Adrenal gland (tissue), 19 donors: ENCODE measurements at places on chromosomes 12 and 14. TPM values are rescaled to one million over a fixed set of nuclear protein-coding genes. Genes with fewer than 3 reads are reported as not detected.

TMEM233 gene
- 1.0 TPM for total RNA-seq

GRCh38 chr14:48665077-48665784, 920.9 kb downstream of the RPS29 start:
- DNase-seq, result no peak

DNA sequence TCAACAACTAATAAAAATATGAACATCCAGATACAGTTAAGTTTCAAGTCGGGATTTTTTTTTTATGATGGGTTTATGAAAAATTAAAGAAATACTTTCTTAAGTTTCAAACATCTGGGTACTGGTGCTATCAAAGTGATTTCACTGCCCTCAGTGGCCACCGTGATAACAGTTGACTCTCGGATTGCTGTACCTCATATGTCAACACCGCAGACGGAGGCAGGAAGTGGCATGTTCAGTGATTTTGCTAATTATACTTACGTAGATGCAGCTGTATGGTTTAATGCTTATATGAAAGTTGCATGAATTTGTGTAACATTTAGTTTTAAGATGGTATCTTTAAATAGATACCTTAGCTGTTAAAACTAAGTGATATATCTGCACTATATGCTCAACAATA, 20.8 kb upstream of the FBLN5 start:
- DNase-seq, result no peak

GRCh38 chr14:18656627-18657026, 55.7 kb downstream of the OR11H12 start:
- DNase-seq, result no peak

GRCh38 chr14:81172881-81173280, 47.9 kb downstream of the GTF2A1 start:
- no peak for DNase-seq

LRRIQ1 gene
- 0.14 TPM for total RNA-seq

DNA sequence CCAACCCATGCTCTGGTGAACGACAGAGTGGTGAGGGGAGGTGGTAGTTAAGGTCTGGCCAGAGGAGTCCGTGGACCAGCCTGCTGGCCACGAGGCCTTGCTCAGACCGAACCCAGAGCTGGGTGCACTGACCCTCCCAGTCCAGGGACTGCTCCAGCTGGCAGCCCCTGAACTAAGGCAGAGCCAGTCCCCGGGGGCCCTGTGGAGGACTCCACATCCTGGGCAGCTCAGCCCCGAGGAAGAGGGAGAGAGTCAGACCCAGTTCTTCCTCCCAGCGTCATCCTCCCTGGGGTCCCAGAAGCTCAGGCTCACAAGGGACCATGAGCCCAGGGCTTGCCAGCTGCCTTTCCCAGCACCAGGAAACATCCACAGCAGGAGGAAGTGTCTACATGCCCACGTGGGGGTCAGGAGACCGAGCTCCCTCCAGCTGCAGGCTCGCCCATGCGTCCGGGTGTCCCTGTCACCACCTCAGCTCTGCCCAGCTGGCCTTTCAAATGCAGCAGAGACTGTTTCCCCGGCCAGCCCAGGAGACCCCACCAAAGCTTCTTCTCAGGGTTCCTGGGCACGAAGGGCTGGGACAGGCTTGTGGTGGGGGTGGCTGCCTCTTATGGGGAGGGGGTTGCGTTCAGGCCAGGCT, 194.4 kb downstream of the KIF26A start:
- peak; percentile 24 for DNase-seq

DNAH10 gene
- 1.5 TPM for total RNA-seq

DNA sequence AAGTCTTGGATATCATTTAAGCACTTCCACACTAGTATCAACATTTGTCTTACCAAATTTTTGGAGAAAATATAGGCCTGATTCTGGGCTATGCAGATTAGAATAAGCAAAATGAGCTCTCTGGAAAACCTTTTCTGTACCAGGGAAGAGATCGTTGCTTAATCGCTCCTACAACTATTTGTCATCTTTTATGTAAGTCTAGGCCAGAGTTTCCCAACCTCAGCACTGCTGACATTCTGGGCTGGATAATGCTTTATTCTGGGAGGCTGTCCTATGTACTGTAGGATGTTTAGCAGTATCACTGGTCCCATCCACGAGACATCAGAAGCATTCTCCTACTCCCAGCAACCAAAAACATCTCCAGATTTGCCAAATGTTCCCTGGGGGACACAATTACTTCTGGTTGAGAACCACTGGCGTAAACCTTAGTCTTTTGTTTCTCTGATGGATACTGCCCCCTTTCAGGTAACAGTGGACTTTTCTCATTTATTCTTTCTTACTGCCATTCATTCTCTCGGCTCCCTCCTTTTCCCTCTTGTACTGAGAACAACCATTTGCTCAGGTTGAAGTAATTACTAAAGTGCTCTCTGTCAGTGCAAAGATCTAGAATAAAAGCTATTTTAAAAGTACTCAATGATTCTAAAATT, 316.9 kb upstream of the E2F7 start:
- DNase-seq, result no peak

DNA sequence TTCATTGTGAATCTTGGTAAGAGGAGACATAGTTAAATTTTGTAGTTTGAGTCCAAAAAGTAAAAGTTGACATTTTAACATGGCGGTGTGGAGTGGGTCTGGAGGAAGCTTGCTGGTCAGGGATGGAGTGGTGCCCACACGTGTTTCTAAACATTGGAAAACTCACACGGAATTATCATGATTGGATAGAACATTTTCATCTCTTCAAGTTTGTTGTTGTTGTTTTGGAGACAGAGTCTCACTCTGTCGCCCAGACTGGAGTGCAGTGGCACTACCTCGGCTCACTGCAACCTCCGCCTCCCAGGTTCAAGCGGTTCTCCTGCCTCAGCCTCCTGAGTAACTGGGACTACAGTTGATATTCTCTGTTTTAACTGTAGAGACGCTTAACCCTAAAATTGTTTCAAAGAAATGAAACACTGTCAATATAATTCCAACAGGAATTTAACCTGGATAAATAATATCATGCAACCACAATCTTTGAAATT, 502 bp upstream of the MBIP start:
- DNase-seq, result no peak

FGD6 gene
- 16.2 TPM for total RNA-seq

GRCh38 chr12:26884765-26885576, 52.0 kb upstream of the ITPR2 start:
- peak; percentile 85 for DNase-seq

DNA sequence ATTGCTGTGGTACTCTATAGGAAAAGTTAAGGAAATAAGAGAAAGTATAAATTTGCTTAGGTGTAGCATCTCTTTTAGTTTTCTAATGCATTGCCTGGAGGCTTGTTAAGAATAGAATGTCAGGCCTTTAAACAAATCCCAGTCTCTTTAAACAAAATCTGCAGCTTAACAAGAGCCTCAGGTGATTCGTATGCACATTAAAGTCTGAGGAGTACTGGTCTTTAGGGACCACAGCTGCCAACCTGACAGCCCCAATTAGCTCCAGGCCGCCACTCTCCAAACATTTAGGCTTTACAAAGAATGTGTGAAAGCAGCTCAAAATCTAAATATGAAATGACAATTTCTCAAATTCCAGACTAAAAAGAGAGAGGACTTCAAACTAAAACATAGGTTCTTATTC, 35.7 kb downstream of the PAWR start:
- DNase-seq, result no peak

ACADS gene
- total RNA-seq, result 54.9 TPM

GRCh38 chr14:94458558-94459205, 6.1 kb upstream of the SERPINA11 start:
- DNase-seq, result no peak

GRCh38 chr14:76245097-76245496, 93.4 kb downstream of the GPATCH2L start:
- DNase-seq, result no peak

PLEKHD1 gene
- 0.22 TPM for total RNA-seq

ANKS1B gene
- 8.1 TPM for total RNA-seq

PRIMA1 gene
- total RNA-seq, result 1.6 TPM

GRCh38 chr12:74660442-74660841, 122.8 kb downstream of the ATXN7L3B start:
- DNase-seq, result no peak

MIS18BP1 gene
- 37.9 TPM for total RNA-seq

GRCh38 chr14:51889851-51890250, 29.4 kb downstream of the GNG2 start:
- no peak for DNase-seq

GRCh38 chr14:54891471-54892245, 11.0 kb downstream of the GCH1 start:
- DNase-seq, result no peak

SAMD15 gene
- total RNA-seq, result 1.3 TPM

- DNase-seq, result no peak
Measured at GRCh38 chr12:86914721-86915120, 658.5 kb upstream of the MGAT4C start.

GRCh38 chr12:41919048-41919447, 225.6 kb downstream of the GXYLT1 start:
- DNase-seq, result no peak

GRCh38 chr12:28017126-28017872, 44.8 kb upstream of the PTHLH start:
- DNase-seq, result no peak
